ENCODE measurements at places on chromosomes 6 and 20. TPM values are rescaled to one million over a fixed set of nuclear protein-coding genes. Genes with fewer than 3 reads are reported as not detected.

The TULP4 gene
- total RNA-seq = 36.3 TPM

The GLP1R gene
- total RNA-seq = not detected

The FAM162B gene
- not detected for total RNA-seq

- peak overlapping the region; percentile 5 for H3K27ac ChIP-seq
- peaks cover 2% of the 10 kb centered on the region for H3K4me1 ChIP-seq
- peaks cover 8% of the 10 kb centered on the region for H3K36me3 ChIP-seq
- no peaks in the 10 kb centered on the region for H3K27me3 ChIP-seq
- no peak overlapping the region for H3K4me3 ChIP-seq
- no peak for DNase-seq
Measured at GRCh38 chr6:20919677-20920385, 385.6 kb downstream of the CDKAL1 start.

GRCh38 chr6:6643398-6643797, 54.9 kb downstream of the LY86 start:
- no peak overlapping the region for H3K4me3 ChIP-seq
- H3K4me1 ChIP-seq = peaks cover 22% of the 10 kb centered on the region
- H3K27ac ChIP-seq = no peak overlapping the region
- H3K36me3 ChIP-seq = peaks cover 37% of the 10 kb centered on the region
- no peaks in the 10 kb centered on the region for H3K27me3 ChIP-seq
